Substantia nigra (tissue), 51 donors: ENCODE measurements at places on chromosomes 3 and 15.

DNA sequence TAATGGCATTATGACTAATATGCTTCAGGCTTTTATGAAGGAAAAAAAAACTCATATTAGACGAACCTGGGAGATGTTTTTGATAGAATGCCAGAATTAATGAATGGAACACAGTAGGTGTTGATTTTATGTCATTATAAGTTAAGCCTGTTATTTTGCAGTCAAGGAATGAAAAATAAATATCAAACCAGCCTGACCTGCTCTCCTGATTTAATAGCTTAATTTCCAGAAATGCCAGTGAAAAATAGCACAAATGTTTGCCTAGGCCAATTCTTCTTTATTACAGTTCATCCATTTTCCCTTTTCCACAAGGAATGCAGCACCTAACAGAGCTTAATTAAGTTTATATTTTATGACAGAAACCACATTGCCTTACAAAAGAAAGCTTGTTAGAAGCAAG lies 292.0 kb downstream of the TBL1XR1 start:
- DNase-seq: no peak

GRCh38 chr3:4162096-4162495 lies 141.1 kb upstream of the SETMAR start:
- DNase-seq: no peak

GRCh38 chr15:92377083-92377789 lies 16.4 kb upstream of the ST8SIA2 start:
- DNase-seq: no peak

DNA sequence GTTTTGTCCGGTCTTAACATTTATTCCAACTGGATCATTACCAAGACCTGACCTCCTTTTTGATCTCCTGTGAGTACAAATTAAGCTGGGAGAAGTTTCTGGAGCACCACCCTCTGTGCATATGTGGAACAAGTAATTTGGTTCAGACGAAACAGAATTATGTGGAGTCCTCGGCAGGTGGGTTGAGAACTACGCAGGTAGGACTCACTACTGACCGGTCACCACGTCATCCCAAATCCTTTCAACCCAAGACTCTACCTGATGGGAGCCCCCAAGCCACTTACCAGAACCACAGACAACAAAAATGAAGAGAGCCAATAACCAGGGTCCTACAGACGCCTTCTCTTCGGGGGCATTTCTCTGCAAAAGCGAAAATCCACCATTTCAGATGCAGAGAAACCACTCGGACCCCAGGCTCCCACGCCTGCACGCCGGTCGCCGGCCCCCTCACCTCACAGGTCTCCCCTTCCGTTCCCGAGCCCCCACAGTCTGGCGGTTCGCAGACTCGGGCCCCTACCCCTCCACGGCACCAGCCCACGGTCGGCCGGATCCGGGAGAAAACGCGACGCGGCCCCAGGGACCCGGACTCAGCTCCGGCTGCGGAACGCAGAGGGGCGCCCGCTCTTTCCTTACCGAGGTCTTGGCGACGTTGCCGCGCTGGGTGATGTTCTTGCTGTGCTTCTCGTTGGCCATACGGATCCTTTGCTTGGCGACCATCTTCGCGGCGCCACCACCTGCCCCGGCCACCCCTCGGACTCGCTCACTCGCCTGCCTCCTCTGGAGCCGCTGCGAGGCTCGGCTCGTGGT lies 674 bp downstream of the SERP1 start:
- no peak for DNase-seq

- DNase-seq: no peak
These were observed 45.0 kb downstream of the RFTN1 start for GRCh38 chr3:16468336-16469098.

DNA sequence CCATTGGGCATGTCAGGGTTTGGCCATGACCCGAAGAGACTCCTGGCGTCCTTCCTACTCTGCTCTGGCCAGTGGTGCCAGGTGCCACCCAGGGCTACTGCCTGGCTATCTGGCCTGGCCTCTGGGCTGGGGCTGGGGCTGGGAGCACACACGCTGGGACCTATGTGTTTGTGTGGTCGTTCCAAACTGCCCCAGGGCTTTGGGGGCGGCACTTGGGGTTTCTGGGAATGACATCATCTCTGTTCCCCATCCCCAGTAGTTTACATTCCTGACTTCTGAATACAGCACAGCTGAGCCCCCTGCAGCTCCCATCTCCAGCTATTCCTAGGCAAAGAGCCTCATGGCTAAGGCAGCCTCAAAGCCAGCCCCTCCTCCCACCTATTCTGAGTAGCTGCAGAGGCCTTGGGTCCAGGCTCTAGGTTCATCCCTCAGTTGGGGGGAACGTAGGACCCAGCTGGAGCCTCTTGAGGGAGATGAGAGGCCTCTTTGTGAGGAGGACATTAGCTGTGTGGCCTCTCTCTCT lies 24.3 kb downstream of the PLEKHO2 start:
- DNase-seq: peak; percentile 44
